Kidney capillary endothelial cell (primary cell): ENCODE measurements at places on chromosomes 16 and 17.

- no peak for DNase-seq
Measured at GRCh38 chr17:83007504-83008185, 71.8 kb upstream of the METRNL start.

DNA sequence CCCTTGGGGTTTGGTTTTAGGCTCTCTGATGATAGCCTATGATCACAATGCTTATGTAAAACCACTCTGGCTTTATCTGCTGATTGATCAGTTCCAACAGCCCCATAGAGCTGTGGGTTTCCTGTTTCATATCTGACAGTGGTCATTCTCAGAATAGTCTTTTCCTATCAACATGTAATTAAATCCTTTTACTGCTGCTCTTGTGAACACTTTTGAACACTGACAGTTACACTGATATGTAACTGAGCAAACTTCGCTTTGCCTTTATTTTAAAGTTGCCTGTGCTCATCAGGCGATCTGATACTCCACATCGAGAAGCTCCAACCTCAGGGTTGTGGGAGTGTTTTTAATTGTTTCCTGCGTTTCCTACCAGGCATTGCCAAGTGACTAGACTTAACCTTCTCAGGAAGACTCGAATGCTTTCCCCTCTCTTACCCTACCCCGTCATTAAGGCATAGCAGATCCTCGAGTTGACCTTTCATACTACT lies 17.3 kb upstream of the CLEC18B start:
- no peak for DNase-seq

- DNase-seq, result no peak
Measured at GRCh38 chr17:8951206-8951605, 14.3 kb downstream of the PIK3R5 start.

DNA sequence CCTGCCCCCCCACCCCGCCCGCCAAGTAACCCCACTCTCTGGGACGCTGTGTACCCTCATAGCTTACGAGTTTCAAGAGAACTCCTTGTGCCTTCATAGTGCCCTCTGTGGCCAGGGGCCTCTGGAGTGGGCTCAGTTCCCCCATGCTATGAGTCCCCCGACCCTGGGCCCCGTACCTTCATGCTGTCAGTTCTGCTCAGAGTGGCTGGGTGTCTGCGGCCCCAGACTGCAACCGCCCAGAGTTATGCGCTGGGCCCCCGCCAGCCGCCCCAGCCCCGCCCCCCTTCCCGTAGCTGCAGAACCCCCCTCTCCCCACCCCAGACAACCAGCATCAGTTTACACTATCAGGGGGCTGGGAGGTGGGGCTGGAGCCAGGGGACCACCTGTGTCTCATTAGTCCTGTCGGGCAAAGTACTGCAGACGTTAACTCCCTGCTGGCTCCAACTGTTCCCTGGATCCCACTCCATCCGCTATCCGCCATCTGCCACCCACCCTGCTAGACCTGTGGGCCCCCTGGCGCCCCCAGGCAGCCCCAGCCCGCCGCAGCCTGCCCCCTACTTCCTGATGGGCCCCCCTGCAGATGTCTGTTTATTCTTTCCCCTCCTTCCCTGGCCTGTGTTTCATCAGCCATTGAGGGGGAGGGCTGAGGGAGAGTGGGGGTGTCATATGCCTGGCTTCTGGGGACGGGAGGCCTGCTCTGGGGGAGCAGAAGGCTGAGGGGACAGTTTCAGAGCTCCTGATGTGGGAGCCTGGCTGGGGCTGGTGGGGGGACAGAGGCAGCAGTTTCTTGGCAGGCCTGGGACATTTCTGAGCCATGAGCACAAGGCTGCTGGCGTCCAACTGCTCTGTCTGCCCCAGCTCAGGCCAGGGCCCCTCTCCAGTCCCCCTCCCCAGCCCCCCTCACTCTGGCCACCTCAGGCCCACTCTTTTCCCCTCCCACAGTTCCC lies at the start of gene MFAP4:
MFAP4 (minus strand) TSS at position 217 of the 947 bp plus-strand sequence; CDS start at position 182, 35 bp downstream.
- no peak for DNase-seq

GRCh38 chr17:80737106-80738019 lies 192.7 kb downstream of the RPTOR start:
- DNase-seq, result no peak

GRCh38 chr17:27586203-27586721 lies 44.7 kb upstream of the LGALS9 start:
- DNase-seq, result no peak

DNA sequence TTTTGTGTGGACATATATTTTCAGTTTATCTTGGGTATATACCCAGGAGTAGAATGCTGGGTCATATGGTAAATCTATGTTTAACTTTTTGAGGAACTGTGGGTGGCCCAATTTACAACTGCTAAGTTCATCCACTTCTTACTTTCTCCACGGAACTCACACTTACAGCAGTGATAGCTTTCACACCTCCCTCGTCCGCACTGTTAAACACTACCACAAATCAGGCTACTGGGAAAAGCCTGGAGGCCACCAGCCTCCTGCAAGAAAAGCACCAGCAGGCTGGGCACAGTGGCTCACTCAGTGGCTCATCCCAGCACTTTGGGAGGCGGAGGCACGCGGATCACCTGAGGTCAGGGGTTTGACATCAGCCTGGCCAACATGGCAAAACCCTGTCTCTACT lies 14.7 kb upstream of the ZG16 start:
- DNase-seq, result no peak

GRCh38 chr17:5837055-5837491 lies 233.1 kb upstream of the WSCD1 start:
- peak; percentile 68 for DNase-seq

GRCh38 chr17:75513641-75514000 lies 1.7 kb downstream of the CASKIN2 start:
- no peak for DNase-seq

DNA sequence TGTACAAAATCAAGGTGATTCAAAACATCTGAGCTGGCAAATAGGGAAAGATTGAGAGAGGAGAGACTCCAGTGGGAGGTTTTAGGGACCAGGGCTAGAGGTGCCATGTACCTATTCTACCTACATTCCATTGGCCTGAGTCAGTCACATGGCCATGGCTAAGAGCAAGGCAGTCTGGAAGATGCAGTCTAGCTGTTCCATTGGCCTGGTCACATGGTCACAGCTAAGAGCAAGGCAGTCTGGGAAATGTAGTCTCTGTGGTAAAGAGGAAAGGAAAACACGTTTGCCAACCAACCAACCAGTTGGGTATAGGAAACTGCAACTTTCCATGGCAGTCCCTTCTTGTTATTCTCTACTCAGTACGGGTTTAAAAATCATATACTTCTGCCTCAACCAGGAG lies 369.1 kb downstream of the XYLT1 start:
- DNase-seq, result peak; percentile 3

DNA sequence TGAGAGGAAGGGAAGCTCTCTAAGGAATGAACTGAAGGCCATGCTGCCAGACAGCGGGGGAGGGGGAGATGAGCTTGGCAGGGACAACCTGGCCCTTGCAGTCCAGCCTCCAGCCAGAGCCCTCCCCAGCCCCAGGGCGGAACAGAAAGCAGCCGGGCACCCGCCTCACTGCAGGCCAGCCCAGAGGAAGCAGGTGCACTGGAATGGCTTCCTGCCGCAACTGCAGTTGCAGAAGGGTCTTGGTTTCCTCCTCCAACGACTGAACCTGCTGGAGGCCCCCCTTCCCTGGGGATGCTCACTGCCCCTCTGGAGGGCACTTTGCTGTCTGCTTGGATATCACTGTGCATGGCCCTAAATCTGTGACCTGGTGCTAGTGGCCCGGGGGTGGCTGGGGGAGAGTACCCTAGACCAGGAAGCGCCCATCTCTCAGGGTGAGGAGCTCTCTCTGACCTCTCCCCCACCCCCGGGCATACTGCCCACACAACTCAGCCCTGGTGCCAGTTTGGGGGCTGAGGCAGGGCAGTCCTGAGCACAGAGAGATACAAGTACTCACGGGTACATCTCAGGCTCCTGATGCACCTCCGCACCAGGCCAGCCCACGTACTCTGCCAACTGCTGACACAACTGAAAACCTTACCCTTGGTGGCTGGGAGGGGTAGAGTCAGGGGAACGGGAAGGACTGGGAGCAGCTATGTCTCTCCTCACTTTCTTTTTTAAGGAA lies 41.1 kb downstream of the MYO18A start:
- no peak for DNase-seq

DNA sequence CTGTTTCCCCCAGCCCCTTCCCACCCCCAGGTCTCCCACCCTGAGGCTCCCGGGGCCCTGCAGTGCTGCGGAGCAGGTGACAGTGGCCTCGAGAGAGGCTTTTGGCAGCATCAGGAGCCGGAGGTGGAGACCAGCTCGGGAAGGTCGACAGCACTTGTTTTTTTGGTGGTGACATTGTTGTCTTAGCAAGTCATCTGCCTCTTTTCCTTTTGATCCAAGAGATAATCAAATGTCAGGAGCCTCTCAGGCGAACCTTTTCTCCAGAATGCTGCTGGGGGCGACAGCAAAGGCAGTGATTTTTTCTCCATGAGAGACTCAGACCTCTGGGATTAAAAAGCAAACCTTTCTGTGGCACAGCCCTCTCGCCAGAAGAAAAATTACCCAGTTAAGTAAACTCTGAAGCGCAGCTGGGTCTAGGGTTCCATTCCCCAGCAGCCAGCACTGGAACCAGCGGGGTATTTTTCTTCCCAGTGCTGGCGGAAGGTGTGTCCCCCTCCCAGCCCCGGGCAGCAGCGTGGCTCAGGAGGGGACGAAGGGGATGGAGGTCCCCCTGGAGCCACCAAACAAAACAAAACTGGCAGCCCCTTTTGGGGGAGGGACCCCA lies 37.2 kb downstream of the GRIN2C start:
- DNase-seq, result no peak

- DNase-seq, result peak; percentile 11
Measured at GRCh38 chr17:1752425-1753262, 9.2 kb upstream of the SERPINF1 start.

DNA sequence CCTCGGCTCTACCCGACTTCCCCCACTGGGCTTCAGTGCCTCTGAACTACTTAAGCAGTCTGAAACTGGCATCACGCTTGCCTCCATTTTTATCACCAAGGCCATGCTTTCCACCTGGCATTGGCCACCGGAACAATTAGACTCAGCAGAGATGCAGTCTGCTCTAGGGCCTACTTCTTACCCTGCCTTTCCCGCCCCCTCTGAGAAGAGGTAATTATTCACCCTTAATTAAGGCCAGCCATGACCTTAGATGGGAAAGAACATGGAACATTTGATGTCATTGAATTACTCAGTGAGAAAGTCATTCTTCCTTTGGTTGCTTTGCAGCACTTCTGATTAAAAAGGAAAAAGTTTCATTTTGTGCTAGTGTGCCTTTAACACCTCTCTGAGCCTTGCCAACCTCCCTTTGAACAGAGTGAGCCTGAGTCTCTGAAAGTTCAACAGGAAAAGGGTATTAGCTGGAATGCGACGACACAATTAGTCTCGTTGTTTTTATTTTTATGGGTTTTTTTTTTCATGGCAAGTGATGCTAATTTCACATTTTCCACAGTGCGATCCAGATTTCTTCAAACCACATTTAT lies 60.9 kb upstream of the TNRC6A start:
- DNase-seq, result peak; percentile 30

DNA sequence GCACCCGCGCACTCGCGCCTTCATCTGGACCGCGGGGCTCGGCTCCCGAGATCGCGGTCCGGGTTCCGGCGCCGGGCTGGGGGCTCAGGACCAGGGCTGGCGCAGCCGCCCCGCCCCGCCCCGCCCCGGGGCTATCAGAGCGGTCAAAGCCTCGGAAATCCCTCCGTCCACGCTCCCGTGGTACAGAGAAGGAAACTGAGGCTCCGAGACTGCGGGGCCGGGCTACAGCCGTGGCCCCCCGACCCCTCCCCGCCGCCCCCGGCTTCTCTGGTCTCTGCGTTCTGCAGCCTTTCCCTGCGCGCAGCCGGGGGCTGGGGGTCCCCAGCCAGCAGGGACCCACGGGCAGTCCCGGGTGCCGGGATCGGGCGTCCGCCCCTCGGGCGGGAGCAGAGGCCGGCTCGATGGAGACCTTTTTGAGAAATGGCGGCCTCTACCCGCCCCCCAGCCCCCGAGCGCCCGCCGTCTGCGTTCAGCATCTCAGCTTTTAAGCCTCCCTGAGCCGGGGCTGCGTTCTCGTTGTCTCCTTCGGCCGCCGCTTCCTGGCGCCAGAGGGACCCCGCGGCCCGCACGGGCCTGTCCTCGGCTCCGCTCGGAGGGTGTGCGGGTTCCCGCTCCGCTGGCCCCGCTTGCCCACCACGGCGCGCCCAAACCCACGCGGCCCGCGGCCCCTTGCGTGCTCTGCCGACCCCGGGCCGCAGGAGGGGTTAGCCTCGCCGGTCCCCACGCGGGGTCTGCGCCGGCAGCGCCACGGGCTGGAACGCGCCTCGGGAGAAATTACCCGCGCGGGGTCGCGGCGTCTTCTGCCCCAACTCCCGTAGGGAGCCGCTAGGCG lies 1.5 kb upstream of the NPTX1 start:
- DNase-seq, result no peak

GRCh38 chr16:53191413-53191812 lies 136.6 kb downstream of the CHD9 start:
- DNase-seq, result no peak

DNA sequence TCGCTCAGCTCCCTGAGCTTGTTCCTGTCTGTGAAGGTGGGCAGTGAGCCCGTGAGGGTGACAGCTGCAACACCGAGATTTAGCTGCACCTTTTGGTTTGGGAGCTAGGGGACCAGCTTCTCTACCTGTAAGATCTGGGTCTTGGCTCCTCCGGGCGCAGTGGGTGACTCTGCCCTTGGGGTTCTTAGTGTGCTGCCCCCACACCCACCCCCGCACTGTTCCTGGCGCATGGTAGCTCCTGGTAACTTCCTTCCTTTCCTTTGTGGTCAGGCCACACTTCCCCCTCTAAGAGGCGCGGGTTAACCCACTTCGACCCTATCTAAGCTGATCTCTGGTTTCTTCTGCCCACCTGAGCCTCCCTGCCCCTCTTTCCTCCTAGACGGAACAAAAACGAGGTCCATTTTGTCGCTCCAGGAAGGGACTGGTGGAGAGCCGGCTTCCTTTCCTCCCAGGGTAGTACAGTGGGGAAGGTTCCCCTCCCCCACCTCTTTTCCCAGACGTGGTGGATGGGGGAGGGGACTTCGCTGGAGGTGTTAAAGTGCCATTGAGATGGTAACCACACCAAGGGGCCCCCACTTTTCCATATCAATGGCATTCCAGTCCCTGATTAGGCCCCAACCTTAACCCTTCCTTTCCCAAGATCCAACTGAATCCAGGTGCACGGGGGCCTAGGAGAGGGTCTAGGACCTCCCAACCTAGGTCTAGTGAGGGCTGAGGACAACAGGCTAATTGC lies 4.6 kb upstream of the CLDN9 start:
- DNase-seq, result no peak

DNA sequence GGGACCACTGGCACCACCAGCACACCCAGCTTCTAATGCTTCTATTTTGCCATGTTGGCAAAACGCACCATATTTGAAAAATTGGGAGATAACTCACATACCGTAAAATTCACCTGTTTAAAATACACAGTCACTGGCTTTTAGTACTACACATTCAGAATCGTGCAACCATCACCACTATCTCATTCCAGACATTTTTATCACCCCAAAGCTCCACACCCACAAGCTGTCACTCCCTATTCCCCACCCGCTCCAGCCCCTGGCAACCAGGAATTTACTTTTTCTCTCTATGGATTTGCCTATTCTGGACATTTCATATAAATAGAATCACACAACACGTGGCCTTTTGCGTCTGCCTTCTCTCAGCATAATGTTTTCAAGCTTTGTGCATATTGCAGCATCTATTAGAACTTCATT lies 25.0 kb downstream of the PPL start:
- DNase-seq, result no peak

- DNase-seq, result no peak
Measured at GRCh38 chr17:14098246-14098645, 28.9 kb downstream of the COX10 start.

GRCh38 chr17:78046923-78047322 lies 81.6 kb downstream of the TMC6 start:
- DNase-seq, result no peak
